Lung microvascular endothelial cell (primary cell): ENCODE measurements at places on chromosomes 1 and 21. TPM values are rescaled to one million over a fixed set of nuclear protein-coding genes. Genes with fewer than 3 reads are reported as not detected.
A peak's percentile ranks its signal among the peaks of the same experiment; 100 is the strongest.

DNA sequence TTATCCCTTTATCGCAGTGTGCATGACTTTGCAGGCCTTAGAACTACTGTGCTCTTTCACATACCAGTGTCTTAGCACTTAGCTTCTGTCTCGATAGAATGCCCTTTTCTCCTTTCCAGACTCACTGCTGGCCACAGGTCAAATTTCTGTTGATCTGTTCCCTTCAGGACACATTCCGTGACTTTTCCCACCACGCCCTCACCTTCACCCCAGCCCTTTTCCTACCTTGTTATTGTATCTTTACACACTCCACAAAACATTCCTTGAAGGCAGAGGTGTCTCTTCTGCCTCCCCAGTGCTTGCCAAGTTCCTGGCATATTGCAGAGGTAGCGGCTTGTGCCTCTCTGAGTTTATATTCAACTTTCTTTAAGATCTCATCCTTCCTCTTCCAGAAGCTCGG is 3.7 kb upstream of the IGSF9 start:
- no peak for DNase-seq

GRCh38 chr1:230400007-230400344 is 26.2 kb downstream of the PGBD5 start:
- no peak for DNase-seq

DNA sequence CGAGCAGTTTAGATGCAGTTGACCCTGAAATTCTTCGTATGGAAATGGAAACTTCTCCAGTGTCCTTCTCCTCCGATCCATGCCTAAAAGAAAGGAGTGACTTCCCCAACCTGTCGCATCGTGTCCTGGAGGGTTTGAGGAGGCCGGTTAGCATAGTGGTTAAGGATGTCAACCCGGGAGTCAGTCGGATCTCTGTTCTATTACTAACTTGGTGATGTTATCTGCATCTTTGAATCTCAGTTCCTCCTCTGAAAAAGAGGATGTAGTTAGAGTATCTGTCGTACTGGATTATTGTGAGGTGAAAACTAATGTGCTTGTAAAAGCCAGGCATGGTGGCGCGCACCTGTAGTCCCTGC is 684 bp downstream of the ZBTB8B start:
- DNase-seq = no peak

DNA sequence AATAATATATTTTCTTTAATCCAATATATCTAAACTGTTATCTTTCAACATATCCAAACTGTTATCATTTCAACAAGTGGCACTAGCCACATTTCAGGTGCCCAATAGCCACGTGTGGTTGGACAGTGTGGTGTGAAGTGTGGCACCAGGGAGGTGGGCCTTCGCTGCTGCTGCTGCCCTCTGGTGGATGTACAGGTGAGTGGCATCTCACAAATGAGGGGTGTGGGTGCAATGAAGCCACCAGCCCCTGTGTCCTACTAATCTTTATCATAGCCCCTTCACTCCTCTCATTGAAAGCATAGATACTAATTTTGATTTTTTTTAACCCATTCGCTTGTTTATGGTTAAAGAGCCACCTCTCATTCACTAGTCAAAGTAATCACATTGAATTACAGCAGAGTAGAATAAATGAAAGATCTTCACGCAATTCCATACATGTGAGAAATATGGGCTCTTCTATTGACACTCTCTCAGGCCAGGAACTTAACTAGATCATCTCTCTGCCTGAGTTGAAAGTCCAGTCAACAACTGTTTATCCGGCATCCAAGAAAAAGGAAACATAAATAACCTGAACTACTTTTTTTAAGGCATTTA is 499.2 kb downstream of the OMA1 start:
- DNase-seq = peak; percentile 16

- DNase-seq = no peak
Observed at GRCh38 chr1:194809665-194810064, 1623.3 kb upstream of the B3GALT2 start.

DNA sequence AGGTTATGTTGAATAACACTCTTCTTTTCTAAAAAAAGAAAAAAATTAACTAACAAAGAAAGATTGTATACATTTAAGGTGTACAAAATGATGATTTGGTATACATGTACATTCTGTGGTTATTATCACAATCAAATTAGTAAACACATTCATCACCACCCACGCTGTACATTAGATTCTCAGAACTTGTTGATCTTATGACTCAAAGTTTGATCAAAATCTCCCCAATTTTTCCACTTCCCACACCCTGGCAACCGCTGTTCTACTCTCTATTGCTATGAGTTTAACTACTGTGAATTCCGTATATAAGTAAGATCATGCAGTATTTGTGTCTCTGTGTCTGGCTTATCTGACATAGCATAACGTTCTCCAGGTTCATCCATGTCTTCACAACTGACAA is 469.5 kb upstream of the CHRM3 start:
- DNase-seq = no peak

GRCh38 chr21:45158491-45159423 is 84.4 kb downstream of the ADARB1 start:
- no peak for DNase-seq

DNA sequence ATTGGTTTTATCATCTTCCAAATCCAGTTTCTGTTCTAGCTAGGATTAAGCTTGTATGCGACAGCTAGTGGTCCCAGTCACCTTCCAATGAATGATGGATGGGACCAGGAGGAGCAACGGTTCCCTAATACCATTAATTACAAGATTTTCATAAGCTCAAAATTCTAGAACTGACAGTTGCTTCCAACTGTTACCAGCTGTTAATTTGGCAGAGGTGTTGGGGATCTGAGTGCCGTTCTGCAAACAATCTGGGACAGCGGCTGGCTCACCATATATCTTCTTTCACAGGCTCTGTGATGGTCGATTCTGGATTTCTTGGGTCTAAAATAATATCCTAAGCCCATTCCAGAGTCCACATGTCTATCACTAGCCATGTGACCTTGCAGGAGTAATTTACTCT is 34.5 kb upstream of the RALGPS2 start:
- no peak for DNase-seq

- DNase-seq = no peak
Observed at GRCh38 chr21:26331205-26331980, 160.8 kb upstream of the APP start.

DNA sequence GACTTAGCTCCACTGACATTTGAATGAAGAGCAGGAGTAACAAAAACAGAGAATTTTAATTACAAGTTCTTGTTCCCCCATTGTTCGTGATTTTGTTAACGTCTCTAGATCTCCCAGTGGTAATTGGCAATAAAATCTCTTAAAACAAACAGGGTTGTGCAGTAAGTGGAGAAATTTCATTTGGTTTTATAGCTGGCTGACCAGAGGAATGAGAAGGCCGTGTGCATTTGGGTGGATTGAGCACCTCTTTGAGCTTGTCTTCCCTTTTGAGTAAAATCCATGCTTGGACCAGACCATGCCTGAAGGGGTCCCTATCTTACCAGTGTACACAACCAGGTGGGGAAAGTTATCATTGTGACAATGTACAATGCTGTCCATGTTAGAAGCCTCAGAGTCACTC is 137.8 kb downstream of the HIVEP3 start:
- no peak for DNase-seq

GRCh38 chr1:12338017-12338416 is 108.2 kb downstream of the VPS13D start:
- no peak for DNase-seq

GRCh38 chr1:243819438-243819839 is 30.6 kb downstream of the AKT3 start:
- DNase-seq = no peak

DNA sequence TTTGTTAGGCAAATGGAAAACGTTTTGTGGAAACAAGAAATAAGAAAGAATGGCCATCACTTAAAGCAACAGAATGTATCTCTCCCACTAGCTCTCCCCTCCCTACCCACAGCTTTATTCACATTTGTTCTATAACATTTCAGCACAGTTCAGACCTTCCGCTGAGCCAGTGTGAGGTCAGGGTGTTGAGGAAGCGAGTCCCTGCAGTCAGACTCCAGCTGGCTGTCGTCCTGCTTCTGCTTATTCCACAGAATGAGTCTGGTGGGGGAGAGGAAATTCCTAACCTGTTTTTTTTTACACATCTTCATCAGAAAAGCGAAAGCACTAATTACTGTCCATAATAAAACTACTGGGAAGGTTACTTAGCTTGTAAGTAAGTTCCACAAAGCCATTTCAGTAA is 39.0 kb downstream of the MRPL39 start:
- peak; percentile 91 for DNase-seq

DNA sequence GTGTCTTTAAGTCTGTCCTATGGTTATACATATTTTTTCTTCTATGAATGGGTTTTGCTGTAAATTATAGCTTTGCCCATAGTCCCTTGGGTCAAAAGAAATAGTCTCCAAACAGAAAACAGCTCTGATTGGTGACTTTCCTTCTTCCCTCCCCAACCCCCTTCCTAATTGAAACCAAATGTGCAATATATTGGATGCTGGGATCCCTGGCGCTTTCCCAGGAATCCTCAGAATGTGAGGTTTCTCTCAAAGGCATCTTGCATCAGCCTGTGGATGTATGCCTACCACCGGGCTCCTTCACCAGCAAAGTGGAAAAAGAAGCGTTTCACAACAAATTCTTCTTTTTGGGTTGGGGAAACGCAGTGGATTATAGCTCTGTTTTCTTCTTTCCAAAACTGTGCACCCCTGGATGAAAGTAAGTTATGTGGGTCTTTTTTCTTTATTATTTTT is at the start of gene DDR2:
Gene DDR2, plus strand, starts transcription at position 248 of the 450 bp plus-strand sequence. CDS start 86,600 bp downstream, outside the sequence.
- peak; percentile 78 for DNase-seq

GRCh38 chr1:33374336-33375105 is 53.6 kb upstream of the A3GALT2 start:
- peak; percentile 14 for DNase-seq

DNA sequence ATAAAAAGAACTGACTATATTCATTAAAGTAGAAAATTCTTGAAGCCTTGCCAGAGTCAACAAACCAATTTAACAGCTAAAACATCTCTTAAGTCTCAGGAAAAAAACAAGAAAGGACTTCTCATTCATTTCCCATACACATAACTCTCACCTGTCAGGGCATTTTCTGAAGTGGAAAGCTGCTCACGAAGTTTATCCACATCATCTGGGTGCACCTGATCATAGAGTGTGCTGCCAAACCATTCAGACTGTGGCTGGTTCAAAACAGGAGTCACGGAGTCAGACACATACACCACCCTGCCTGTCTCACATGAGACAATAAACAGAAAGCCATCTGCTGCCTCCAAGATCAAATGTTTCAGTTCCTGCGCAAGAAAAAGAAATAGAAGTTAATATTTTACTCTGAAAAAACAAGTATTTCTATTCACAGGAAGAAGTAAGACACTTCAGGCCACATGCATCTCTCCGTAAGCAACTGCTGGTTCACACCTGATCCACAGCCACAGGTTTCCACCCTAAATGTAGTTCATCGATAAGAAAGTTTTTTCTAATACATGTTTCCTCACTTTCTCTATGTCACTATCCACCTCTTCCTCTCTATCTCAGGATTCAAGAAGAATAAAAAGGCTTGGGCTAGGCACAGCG is 28.2 kb upstream of the CTSK start:
- peak; percentile 67 for DNase-seq

GRCh38 chr1:25100151-25100833 is 132.0 kb downstream of the SYF2 start:
- no peak for DNase-seq

DNA sequence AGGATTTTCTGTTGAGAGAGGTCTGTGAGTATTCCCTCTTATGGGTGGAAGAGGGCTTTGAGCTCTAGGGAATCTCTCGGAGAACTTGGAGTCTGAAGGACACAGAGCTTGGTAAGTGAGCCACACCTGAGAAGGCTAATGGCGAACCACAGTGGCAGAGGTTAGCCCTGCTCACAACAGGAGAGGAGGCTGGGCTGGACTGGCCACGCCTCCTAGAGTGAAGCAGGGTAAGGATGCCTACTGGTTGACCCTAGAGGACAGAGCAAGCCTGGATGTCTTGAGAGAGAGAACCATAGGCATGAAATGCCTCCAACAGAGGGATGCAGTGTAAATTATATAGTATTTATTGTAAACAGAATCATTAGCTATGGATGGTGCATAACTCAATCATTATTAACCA is 232.6 kb downstream of the PCP4 start:
- no peak for DNase-seq

GRCh38 chr1:70504821-70505193 is 93.7 kb downstream of the CTH start:
- DNase-seq = no peak

CLDN19 gene
- not detected in 2 replicates for total RNA-seq

KCNJ9 gene
- not detected in 2 replicates for total RNA-seq

KCNQ4 gene
- total RNA-seq = not detected in 2 replicates

PCBP3 gene
- 0.22 TPM in 1 of 2 replicates, not detected in the other for total RNA-seq

PER3 gene
- total RNA-seq = 0.87 and 1.4 TPM in 2 replicates

AMY1A gene
- total RNA-seq = not detected in 2 replicates

ZNF683 gene
- total RNA-seq = not detected in 2 replicates

RGS1 gene
- total RNA-seq = not detected in 2 replicates
